Liver (tissue), 10 donors: ENCODE measurements at places on chromosomes 16 and 17.

- DNase-seq, result no peak
Measured at GRCh38 chr16:72179204-72179970, 7.4 kb upstream of the PMFBP1 start.

- no peak for DNase-seq
Measured at GRCh38 chr16:3702082-3702481, 15.2 kb downstream of the TRAP1 start.

DNA sequence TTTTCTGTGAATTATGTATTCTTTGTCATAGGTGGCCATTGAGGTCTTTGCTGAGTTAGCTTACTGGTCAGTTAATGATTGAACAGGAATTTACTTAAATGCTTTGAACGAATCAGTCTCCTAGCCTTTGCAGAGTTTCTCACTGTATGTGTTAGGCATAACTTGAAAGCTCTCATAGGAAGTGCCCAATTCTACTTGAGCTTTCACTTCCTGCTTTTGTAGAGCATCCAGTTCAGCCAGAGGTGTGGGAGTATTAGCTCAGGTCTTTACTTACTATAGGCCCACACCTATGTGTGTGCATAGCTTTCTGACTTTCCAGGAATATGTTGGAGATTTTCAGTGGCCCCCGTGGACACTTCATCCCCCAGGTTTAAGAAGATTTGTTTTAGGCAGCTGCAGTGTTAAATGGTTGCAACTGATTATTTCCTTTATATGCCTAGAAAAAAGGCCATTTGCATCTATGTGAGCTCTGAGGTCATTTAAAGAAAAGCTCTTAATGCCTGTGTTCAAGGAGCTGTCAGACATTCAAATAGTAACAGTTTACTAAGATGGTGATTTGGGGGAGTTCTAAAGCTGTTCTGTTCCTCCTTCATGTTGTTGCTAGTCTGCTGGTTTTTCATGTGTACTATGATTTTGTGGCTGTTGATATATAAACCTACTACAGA, 62.3 kb downstream of the PHKB start:
- DNase-seq, result no peak

DNA sequence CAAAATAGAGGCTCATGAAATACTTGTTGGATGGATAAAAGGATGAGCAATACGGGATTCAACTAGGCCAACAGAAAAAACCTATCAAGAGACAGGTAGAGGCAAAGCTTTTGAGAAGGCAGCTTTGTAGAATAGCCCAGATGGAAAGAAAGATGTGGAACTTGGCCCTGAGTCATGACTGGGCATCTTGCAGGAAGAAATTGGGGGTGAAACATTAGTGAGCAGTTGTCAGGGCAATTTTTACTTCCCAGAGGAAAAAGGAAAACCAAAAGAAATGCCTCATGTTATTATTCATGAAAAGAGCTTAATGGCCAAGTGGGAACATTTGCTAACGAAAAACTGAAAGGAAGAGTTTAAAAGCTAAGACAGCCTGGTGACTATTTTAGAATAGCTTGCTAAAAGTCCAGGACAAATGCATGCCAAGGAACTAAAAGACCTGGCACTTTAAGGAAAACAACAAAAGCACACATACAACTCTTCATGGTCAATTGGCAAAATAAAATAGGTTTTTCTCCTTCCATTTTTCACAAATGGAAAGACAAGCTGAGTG, 180.1 kb downstream of the HS3ST3A1 start:
- DNase-seq, result no peak

DNA sequence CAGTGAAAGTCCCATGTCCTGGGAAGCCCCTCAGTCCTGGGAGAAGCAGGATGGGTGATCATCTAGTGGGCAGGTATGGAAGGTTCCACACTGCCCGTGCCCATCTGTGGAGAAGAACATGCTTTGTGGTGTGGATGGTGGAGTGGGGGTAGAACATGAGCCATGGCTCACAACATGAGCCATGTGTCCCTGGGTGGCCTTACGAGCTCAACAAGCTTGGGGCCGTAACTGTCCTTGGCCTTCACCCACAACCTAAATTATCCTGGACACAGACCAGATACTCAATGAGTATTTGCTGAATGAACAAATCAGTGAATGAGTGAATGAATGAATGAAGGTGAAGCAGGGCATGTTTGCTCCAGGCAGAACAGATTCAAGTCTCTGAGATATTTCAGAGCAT, 13.5 kb downstream of the SOX8 start:
- DNase-seq, result no peak

DNA sequence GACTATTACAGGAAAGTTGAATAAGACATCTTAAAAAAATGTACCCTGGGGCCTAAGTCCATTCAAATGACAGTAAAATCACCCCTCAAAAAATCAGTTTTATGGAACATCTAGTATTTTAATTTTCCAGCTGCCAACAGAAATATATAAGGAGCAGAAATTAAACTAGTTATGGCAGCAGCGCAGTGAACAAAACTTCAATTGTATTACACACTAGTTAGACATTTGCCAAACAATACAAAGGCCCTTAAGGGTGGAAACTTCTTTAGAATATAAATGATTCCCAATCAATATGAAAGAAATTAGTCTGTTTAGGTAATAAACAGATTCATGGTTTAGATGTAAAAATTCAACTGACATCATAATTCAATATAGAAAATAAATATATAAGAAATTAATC, 18.1 kb upstream of the RFFL start:
- no peak for DNase-seq

DNA sequence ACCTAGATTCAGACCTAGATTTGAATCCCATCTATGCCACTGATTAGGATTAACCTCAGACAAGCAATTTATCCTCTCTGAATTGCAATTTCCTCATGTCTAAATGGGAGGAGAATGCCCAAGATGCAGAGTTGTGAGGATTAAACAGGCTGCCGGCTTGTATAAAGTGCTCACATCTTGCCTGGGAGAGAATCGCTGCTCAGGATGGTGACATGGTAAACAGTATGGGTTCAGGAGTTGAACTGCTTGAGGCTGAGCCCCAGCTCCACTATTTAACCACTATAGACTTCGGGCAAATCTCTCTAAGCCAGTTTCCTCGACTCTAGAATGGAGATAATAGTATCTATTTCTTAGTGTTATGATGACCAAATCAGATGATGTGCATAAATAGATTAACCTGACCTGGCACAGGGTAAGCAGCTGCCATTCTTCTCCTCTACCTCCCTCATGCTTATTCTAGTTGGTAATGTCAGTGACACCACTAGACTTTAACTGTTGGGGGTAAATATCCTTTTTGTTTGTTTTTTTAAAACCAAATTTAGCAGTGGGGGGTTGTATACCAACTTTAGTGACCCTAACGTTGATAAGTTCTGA, 732 bp upstream of the RPL27 start:
- DNase-seq, result no peak

GRCh38 chr17:77235370-77235941, 94.7 kb downstream of the SEC14L1 start:
- DNase-seq, result no peak

- DNase-seq, result no peak
Measured at GRCh38 chr16:53219371-53219770, 164.6 kb downstream of the CHD9 start.

DNA sequence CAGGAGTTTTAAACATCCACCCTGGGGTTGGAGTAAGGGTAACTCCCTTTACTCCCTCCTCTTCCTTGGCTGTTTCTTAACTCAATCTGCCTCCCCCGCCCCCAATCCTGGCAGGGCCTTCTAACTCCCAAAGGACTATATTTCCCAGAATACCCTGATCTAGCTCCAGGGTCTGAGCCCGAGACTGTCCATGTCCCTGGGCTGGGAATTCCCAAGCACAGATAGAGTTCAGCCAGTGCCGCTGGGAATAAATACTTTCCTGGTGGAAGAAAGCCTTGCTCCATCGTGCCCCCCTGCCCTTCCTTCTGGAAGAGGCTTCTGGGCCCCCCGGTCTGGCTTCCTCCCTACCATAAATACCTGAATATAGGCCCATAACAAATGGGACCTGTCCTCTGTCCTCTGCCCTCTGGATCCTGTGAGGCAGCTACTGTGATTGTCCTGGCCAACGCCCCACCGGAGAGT, 10.2 kb downstream of the BAHCC1 start:
- DNase-seq, result no peak

DNA sequence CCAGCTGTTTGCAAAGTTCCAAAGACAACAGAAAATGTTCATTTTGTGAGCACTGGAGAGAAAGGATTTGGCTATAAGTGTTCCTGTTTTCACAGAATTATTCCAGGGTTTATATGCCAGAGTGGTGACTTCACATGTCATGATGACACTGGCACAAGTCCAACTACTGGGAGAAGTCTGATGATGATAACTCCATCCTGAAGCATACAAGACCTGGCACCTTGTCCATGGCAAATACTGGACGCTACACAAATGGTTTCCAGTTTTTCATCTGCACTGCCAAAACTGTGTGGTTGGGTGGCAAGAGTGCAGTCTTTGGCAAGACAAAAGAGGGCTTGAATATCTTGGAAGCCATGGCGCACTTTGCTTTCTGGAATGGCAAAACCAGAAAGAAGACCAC, 385.0 kb downstream of the CDH11 start:
- no peak for DNase-seq

GRCh38 chr17:17685775-17686291, 4.6 kb downstream of the RAI1 start:
- DNase-seq, result no peak

- no peak for DNase-seq
Measured at GRCh38 chr16:54633943-54634362, 296.7 kb upstream of the IRX5 start.

DNA sequence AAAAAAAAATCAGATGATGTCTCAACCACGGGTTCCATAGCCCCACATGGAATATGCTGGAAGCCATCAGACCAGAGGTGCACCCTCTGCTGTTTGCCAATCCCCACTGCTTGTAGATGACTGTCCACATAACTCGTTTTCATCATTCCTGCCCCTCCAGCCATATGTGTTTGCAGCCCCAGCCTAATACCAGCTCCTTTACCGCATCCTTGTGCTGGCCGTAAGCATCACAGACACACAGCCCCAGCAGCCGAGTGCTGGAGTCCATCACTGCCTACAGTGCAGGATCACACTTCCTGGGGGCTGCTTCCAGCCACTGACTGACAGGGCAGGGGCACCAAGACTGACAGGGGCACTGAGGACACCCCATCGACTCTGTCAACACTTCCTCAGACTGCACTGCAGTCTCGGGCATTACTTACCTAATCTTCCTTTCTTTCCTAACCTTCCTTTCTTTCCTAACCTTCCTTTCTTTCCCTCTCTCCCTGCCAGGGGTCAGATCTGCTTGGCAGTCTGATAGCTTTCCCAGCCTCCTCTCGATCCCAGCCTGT, 5.0 kb downstream of the RCVRN start:
- no peak for DNase-seq

- DNase-seq, result no peak
Measured at GRCh38 chr17:80779961-80780380, 211.7 kb upstream of the CHMP6 start.

GRCh38 chr17:28227316-28228108, 91.5 kb upstream of the TMEM97 start:
- peak; percentile 74 for DNase-seq

GRCh38 chr16:51637770-51638094, 486.7 kb upstream of the SALL1 start:
- no peak for DNase-seq
